Kidney (tissue), 22 donors: ENCODE measurements at places on chromosomes 1 and 21.

GRCh38 chr1:150808846-150809245, 786 bp upstream of the CTSK start:
- no peak overlapping the region for H3K27ac ChIP-seq
- H3K4me1 ChIP-seq: no peaks in the 10 kb centered on the region
- H3K4me3 ChIP-seq: no peak overlapping the region
- H3K27me3 ChIP-seq: no peaks in the 10 kb centered on the region
- peaks cover 13% of the 10 kb centered on the region for H3K36me3 ChIP-seq

DNA sequence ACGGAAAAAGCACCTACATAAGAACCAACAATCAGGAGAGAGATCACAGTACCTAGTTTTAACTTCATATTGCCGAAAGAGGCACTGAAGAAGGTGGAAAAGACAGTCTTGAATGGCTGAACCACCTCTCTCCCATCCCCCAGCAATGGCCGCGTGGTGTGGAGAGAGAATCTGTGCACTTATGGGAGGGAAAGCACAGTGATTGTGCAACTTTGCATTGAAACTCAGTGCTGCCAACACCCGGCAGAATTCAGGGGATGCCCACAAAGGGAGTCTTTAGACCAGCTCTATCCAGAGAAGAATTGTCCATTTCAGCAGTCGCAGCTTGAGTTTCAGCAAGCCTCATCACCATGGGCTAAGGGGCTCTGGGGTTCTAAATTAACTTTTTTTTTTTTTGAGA, 186.3 kb upstream of the USP25 start:
- no peak for DNase-seq
- H3K27me3 ChIP-seq: no peaks in the 10 kb centered on the region
- H3K4me3 ChIP-seq: no peak overlapping the region
- no peaks in the 10 kb centered on the region for H3K36me3 ChIP-seq

DNA sequence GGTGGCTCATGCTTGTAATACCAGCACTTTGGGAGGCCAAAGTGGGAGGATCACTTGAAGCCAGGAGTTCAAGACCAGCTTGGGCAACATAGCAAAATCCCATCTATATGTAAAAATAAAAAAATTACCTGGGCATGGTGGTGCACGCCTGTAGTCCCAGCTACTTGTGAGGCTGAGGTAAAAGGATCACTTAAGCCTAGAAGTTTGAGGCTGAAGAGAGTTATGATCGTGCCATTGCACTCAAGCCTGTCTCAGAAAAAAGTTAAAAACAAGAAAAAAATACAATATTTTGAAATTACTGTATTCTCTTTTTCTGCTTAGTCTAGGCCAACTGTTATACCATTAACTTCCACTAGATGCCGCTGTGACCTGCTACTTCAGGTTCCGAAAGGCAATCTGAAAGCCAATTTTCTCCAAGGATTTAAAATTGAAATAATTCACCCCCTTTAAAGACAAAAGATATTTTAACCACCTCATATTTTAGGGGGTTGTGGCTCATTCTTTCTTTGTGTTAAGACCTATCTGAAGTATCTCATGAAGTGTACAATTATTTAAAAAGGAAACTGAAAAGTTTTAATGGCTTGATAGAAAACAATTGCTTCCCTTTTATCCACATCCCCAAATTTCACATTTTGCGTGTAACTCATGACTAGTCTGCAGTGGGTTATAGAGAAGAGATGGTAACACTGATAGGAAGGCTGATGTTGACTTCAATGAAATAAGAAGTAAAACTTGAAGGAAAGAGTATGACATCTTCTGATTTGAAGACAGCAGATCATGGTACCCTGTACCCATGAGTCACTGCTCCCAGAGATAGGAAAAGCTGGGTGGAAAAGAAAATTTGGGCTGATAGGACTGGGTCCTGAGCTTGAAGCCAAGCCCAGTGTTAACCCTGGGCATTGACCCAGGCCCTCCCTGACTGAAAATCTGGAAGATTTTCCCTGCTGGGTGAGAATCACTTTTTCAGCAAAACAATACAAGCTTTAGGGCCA, 24.4 kb upstream of the CLDN14 start:
- H3K27me3 ChIP-seq: no peaks in the 10 kb centered on the region
- DNase-seq: no peak
- H3K36me3 ChIP-seq: no peaks in the 10 kb centered on the region

DNA sequence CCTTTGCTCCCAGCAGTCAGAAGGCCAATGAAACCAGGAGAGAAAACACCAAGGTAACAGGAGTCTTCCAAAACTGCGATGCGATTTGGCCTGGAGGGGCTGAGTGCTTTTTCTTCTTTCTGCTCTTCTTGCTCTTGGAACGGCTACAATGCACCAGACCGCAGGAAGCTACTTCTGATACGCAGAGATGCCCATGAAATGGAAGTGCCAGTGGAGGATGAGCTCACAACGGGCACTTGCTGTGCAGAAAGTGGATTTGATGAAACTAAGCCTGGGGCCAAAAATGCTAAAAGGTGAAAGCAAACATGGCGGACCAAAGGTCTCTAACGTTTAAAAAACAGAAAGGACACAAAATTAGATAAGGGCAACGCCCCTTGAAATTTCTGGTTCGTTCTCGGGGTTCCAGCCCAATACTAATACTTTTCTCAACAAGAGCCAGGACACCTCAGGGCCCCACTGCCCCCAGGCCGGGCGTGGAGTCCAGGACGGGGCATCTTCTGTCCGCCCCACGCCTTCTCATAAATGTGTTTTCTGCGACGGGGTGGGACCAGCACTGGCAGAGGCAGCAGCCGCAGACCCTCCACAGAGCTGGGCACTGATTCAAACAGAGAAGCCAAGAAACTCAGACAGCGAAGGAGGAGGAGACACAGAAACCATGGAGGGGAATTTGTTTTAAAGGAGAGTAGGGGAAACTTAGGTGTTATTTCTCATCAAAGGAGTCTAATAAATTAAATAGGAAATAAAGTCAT, 101.3 kb downstream of the CRYAA start:
- DNase-seq: no peak
- no peak overlapping the region for H3K27ac ChIP-seq
- H3K36me3 ChIP-seq: no peaks in the 10 kb centered on the region
- H3K4me1 ChIP-seq: no peaks in the 10 kb centered on the region
- H3K4me3 ChIP-seq: no peak overlapping the region
- no peaks in the 10 kb centered on the region for H3K27me3 ChIP-seq

- no peak for DNase-seq
- H3K27me3 ChIP-seq: no peaks in the 10 kb centered on the region
- H3K4me3 ChIP-seq: no peak overlapping the region
Observed at GRCh38 chr21:37454869-37455503, 88.4 kb downstream of the DYRK1A start.

GRCh38 chr1:213686983-213687382, 300.8 kb upstream of the PROX1 start:
- H3K27me3 ChIP-seq: no peaks in the 10 kb centered on the region
- H3K27ac ChIP-seq: no peak overlapping the region
- H3K36me3 ChIP-seq: no peaks in the 10 kb centered on the region
- no peaks in the 10 kb centered on the region for H3K4me1 ChIP-seq

DNA sequence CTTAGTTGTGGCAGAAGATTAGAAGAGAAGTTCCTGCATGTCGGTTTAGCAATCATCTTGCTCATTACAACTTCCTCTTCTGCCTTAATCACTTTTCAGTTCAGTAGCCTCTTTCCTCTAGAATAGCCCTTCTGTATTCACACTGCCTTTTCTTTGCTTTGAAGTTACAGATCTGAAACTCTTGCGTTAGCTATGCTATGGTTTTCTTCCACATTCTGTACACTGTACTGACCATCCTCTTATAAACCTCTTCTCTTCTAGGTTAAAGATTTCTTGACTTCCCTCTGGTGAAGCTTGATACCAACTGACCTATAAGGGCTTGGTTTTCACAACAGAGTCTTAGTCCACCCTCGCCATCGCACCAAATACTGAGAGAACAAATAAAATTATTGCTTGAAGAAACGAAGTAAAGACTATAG, 35.0 kb downstream of the C21orf91 start:
- H3K36me3 ChIP-seq: peaks cover 14% of the 10 kb centered on the region
- DNase-seq: no peak
- H3K4me3 ChIP-seq: no peak overlapping the region
- no peaks in the 10 kb centered on the region for H3K4me1 ChIP-seq
- H3K27me3 ChIP-seq: no peaks in the 10 kb centered on the region

GRCh38 chr1:209727785-209728184, 23.1 kb downstream of the HSD11B1 start:
- no peak for DNase-seq
- H3K4me1 ChIP-seq: peaks cover 15% of the 10 kb centered on the region
- no peak overlapping the region for H3K4me3 ChIP-seq
- H3K36me3 ChIP-seq: no peaks in the 10 kb centered on the region
- no peaks in the 10 kb centered on the region for H3K27me3 ChIP-seq
- no peak overlapping the region for H3K27ac ChIP-seq

DNA sequence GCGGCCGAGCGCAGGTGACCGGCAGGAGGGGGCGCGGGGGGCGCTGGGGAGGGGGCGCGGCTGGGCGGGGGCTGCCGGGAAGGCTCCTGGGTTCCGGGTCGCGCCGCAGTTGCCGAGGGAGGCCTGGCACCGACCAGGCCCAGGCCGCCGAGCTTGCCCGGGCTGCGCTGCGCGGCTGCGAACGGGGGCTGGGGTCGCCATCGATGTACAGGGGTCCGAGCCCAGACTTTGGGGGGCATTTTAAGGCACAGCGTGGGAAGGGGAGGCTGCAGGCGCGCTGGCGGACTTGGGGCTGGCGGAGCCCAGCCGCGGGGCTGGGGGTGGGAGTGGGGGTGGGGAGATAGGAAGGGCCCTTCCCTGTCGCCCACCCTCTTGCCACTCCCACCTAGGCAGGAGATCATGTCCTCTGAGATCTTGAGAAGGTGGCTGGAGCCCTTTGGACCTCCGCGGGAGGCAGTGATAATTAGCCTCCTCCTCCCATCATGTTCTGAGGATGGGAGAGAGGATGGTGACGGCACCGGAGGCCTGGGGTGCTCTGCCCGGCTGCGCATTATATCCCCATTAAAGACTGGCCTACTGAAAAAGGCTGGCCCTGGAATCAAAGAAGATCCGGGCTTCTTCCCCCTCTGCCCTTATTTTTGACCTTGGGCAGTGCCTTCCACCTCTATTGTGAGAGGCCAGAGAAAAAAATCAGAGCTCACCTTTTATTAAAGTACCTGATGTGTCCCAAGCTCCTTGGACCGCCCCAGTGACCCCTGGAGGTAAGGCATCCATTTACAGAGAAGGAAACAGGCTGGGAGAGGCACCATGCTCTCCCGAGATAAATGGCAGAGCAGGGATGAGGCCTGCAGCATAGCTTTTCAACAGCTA, 497 bp downstream of the FBXO44 start:
- DNase-seq: no peak
- no peaks in the 10 kb centered on the region for H3K4me1 ChIP-seq
- H3K27me3 ChIP-seq: peaks cover 1% of the 10 kb centered on the region
- peak overlapping the region; percentile 50 for H3K4me3 ChIP-seq
- no peak overlapping the region for H3K27ac ChIP-seq

DNA sequence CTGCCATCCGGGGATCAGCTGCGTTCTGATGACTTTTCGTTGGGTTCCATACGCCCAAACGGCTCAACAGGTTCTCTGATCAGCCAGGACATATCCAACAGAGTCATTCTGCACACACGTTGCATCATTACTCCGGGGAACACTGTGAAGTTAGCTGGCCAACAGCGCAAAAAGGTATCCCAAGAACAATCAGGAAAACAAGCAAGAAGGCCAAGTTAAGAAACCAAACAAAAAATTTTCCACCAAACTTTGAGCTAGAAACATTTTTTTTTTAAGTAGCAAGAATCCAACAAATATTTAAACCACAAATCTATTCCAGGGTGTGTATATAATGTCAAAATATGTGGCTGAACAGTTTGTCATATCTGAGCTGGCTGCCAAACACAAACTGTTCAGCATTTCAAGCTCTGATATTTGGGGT, 29.2 kb downstream of the NID1 start:
- no peaks in the 10 kb centered on the region for H3K4me1 ChIP-seq
- H3K27ac ChIP-seq: no peak overlapping the region
- H3K4me3 ChIP-seq: no peak overlapping the region
- DNase-seq: no peak
- no peaks in the 10 kb centered on the region for H3K27me3 ChIP-seq

DNA sequence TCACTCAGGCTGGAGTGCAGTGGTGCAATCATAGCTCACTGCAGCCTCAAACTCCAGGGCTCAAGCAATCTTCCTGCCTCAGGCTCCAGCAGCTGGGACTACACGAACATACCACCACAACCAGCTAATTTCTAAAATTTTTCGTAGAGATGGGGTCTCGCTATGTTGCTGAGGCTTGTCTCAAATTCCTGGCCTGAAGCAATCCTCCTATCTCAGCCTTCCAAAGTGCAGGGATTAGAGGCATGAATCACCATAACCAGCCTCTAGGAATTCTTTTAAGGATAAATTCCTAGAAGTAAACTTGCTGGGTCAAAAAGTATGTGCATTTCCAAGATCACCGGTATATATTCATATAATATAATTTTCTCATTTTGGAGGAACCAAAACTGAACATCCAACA, 17.6 kb upstream of the HUNK start:
- H3K36me3 ChIP-seq: no peaks in the 10 kb centered on the region
- H3K27ac ChIP-seq: no peak overlapping the region
- DNase-seq: no peak
- H3K27me3 ChIP-seq: no peaks in the 10 kb centered on the region

DNA sequence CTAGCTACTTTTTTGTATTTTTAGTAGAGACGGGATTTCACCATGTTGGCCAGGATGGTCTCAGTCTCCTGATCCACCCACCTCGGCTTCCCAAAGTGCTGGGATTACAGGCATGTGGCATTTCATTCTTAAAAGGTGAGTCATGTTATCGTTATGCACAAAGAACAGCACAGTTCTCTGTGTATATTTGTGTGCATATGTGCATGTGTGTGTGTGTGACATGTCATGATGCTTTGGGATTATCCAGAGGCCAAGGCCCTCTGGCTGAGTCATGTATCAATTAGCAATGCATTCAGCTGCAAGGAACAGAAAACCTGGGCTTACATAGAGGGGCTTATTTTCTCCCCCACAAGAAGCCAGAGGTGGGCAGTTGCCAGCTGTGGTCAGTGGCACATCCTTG, 301.7 kb upstream of the KAZN start:
- no peak overlapping the region for H3K4me3 ChIP-seq
- DNase-seq: no peak
- H3K27ac ChIP-seq: no peak overlapping the region
- no peaks in the 10 kb centered on the region for H3K36me3 ChIP-seq

DNA sequence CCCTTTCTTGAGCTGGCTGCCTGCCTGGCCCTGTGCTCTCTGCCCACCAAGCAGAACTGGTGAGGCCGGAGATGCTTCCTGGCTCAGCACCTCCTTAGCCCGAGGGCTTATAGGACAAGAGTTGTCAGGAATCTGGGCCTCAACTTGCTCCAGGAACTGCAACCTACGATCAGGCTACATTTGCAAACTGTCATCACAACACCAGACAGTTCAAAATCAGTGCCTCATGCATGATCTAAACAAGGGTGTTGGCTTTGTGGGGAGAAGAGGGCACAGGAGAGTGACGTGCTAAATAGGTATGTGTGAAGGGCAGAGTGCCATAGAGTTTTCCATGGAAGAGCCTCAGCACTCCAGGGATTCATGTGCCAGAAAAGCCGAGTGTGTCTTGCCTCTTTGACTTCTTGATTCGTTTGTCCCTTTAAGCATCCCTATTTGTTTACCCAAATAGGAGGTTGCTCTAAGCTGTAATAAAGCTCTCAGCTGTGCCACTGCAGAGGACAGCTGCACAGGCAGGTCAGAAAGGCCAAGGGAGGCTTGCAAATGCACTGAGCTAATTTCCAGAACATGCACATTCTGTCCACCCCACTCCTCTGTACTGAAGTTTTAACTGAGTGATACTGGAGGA, 30.2 kb upstream of the NEK2 start:
- H3K4me1 ChIP-seq: no peaks in the 10 kb centered on the region
- H3K4me3 ChIP-seq: no peak overlapping the region
- H3K36me3 ChIP-seq: no peaks in the 10 kb centered on the region
- H3K27ac ChIP-seq: no peak overlapping the region

- no peaks in the 10 kb centered on the region for H3K27me3 ChIP-seq
- no peak overlapping the region for H3K4me3 ChIP-seq
- no peak overlapping the region for H3K27ac ChIP-seq
- no peaks in the 10 kb centered on the region for H3K36me3 ChIP-seq
Observed at GRCh38 chr1:94280541-94280940, 43.2 kb upstream of the ARHGAP29 start.
